ENCODE measurements at places on chromosomes 3 and 15.

- DNase-seq, result no peak
Measured at GRCh38 chr15:87345961-87346360, 910.6 kb downstream of the NTRK3 start.

- no peak for DNase-seq
Measured at GRCh38 chr3:120324190-120324589, 25.0 kb downstream of the LRRC58 start.

DNA sequence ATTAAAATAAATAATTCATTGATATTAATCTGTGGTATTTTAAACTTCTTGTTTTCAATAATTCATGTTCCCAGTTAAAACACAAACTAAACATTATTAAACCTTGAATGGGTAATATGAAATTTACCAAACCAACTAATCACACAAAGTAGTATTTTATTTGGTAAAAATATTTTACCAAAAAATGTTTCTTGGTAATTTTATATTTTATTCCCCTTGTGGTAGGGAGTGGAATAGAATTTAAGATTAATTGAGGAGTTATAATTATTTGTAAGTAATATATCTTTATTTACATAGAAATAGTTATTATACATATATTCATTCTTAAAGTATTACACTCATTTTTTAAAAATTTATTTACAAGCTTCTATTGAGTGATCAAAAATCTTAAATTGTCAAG, 1350.9 kb downstream of the OTOL1 start:
- DNase-seq, result no peak

GRCh38 chr15:75596703-75597345, 17.7 kb upstream of the PTPN9 start:
- no peak for DNase-seq

- no peak for DNase-seq
Measured at GRCh38 chr3:127172781-127173515, 20.0 kb upstream of the PRR23E start.

DNA sequence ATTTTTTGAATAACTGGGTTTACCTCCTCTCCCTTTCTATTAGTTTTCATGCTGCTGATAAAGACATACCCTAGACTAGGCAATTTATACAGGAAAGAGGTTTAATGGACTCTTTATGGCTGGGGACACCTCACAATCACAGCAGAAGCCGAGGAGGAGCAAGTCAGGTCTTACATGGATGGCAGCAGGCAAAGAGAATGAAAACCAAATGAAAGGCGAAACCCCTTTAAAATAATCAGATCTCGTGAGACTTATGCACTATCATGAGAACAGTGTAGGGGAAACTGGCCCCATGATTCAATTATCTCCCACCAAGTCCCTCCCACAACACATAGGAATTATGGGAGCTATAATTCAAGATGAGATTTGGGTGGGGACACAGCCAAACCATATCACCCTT, 2.0 kb upstream of the RSL24D1 start:
- DNase-seq, result no peak

GRCh38 chr15:61996056-61996635, 64.1 kb downstream of the VPS13C start:
- no peak for DNase-seq

DNA sequence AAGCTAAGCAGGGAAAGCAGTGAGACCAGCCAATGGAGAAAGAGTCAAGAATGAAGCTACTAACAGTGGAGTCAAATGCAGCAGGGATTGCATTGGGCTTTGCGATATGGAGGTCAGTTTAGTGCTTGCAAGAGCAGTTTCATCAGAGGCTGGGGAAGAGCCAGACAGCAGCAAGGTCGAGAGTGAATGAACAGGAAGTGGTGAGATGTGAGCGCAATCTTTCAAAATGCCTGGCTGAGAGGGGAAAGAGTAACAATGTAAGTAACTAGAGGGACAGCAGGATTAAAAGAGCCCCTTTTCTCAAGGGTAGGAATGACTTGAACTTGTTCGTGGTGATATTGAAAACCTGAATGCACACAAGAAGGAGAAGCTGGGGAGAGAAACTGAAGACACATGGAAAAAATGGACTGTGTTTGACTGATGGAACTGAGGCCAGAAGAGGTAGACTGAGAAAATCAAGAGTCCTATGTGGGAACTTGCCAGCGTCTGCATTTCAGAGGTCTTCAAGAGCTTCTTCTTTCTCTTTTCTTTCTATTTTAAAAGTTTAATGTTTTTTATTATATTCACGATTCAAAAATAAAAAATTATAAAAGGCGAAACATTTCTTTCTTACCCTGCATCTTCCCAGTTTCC, 30.6 kb upstream of the GPR160 start:
- no peak for DNase-seq

GRCh38 chr15:39154227-39154638, 426.6 kb upstream of the THBS1 start:
- DNase-seq, result no peak

DNA sequence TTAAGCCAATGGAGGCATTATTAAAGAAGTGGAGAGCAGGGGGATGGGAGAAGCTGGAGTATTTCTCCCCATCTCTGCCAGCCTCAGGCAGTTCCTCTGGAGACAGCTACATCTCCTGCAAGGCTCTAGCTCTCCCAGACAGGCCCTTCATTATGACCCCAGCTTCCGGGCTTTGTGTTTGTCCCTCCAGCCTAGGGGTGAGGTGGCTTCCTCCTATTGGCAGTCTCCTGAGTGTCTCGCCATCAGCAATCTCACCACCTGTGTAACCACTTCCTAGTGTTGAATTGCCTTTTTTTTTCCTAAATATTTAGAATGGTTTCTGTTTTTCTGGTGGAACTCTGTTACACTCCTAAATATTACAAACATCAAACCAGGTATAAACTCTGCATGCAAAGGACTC, 122.3 kb downstream of the FAM174B start:
- no peak for DNase-seq

DNA sequence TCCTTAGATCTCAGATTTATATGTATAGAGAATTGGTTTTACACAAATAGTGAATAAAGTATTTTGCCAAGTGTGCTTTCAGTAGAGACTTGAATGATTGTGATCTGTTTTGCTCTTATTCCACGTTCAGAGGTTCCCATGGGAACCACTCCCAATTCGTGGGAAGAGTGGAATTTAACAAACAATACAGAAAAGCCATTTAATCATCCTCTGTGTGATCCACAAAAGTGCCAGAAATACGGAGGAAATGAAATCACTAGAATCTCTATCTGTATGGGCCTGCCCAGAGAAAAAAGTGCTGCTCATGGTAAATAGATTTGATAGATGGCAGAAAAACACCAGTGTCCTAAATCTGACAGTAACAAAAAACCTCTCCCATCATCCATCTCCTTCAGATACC, 56.0 kb downstream of the CNTN4 start:
- no peak for DNase-seq

DNA sequence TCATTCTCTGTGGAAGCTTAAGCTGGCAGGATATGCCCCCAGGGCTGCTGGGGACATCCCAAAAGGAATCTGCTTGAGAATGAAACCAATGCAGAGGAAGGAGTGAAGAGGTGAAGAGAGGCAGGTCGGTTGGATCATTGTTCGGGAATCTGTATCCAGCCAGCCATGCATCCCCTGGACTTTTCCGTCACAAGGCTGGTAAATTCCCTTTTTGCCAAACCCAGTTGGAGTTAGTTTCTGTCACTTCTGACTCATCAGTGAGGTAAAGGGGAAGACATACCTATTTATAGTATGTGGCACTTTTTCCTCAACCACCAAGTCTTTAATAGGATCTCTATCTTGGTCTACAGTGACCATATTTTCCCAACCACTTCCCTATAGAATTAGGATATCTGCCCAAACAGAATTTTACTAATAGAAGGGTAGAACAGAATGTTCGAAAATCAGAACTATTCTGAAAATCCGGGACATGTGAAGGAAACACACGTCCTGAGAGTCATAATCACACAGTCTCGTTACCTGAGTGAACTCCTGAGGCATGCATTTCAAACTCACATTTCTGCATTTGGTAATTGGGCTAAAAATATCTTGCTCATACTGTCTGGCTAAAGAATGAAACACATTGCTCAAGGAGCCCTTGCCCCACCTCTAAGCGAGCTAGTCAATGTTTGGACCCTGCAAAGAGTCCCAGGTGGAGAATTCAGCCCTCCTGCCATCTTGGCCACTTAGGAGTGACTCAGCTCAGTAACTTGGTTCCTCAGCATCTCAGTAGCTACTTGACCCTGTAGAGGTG, 289.7 kb upstream of the ADAMTS9 start:
- no peak for DNase-seq

DNA sequence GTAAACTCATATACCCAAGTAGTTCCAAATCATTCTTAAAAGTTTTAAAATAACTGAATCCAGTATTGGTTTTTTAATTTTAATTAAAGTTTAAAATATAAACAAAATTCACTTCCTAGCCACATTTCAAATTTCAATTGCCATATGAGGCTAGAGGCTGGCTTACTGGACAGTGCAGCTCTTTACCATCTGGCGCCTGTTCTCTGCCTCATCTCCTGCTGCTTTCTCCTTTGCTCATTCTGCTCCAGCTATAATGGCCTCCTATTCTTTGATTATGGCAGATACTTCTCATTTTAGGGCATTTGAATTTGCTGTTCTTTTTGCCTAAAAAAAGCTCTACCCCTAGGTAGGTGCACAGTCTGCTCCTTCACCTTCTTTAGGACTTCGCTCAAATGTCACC, 19.1 kb downstream of the ARMC8 start:
- DNase-seq, result no peak
